ENCODE measurements at places on chromosomes 6 and 20.

DNA sequence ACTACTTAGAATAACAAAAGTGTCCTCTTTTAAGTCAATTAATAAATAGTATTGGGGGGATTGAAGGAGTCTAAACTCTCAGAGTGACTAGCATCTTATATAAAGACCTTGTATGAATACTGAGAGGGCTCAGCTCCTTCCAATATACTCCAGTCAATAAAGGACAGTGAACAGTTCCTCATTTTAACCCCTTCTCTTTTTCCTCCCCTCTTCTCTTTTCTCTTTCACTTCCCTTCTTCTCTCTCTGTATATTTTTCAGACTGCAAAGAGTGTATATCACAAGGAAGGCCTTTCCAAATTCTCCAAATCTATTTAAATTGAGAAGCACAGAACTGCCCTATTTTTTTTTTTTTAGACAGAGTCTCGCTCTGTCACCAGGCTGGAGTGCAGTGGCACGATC, 99.5 kb downstream of the CD164 start:
- no peak for DNase-seq

GRCh38 chr6:56962441-56962840, 7.5 kb downstream of the BEND6 start:
- DNase-seq = no peak

DNA sequence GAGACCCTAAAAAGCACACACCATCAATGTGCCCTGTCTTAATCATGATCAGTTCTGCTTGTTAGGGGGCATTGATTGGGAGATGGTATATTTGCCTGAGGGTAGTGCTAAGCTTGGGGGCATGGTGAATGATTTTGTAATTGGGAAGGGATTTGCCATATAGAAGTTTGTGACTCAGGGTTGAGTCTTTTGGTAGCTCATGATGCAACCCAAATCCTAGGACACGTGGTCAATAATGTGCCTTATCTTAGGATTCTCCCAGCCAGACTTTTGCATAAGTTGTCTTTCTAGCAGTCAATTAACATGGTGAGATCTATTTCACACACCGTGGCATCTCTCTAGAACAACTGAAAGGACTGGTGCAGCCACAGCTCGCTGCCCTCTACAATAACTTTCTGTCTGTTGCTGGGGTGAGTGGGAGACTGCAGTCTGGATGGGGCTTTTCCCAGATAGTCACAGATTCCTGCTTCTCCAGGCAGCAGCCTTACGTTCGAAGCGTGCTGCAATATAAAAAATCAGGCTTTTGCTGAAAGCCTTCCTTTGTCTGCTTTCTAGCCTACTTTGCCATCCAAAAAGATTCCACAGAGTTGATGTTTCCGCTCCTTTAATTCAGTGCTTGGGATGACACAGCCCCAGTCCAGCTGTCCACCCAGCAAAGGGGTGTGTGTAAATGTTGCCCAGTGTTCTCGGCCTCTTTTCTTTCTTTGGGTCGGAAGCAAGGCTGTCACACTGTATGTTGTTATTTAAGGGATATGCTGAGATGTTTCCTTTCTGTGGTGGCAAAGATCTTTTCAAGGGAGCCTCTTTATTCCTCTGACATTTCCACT, 58.9 kb downstream of the ID4 start:
- no peak for DNase-seq

- DNase-seq = no peak
Observed at GRCh38 chr6:54698974-54699373, 147.6 kb upstream of the FAM83B start.

DNA sequence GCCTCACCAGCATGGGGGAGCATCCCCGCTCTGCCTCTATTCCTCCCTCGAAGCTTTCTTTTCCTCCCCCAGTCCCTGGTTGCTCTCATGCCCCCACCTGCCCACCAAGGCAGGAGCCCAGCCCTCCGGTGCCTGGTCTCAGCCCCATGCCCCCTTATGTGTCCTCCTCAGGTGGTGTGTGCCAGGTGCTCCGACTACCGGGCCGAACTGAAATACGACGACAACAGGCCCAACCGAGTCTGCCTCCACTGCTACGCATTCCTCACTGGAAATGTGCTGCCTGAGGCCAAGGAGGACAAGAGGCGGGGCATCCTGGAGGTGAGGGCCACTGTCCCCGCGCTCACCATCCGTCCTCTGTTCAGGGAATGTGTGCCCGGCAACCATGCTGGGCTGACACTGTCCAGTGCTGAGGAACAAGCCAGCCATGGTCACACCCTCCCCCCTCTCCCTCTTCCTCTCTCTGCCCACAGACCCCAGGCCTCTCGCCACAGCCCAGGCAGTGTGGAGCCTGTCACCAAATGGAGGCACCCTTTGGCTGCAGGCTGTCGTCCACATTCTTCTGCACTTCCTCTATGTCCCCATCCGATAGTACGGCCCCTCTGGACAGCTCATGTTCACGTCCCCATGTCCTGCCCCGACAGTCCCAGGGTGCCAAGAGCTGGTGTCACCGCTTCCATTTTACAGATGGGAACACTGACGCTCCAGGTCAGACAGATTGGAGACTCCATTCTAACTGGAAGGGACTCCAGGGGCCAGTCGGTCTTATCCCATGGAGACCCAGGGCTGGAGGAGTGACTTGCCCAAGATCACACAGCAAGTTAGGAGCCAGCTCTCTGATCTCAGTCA, 20.4 kb downstream of the FGD2 start:
- no peak for DNase-seq

GRCh38 chr20:23867152-23867776, 12.3 kb downstream of the CST5 start:
- no peak for DNase-seq

- no peak for DNase-seq
Observed at GRCh38 chr20:57342829-57343228, 8.2 kb upstream of the RAE1 start.

DNA sequence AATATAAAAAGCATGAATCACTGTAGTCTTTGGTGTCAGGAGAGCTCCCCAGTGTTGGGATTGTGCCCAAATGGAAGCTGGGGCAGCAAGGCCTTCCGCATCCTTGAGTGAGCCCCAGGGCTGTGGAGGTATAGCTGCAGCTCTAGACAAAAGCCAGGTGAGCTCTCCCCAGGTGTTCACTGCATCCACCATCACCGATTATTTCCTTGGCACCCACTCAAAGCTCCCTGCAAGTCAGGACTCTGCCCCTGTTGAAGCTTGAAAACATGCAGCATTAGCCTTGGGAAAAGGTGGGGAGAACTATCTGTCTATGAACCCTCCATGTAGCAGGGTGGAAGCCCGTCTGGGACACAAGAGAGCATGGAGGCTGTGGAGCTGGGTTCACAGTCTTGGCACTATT, 228.8 kb downstream of the BMP7 start:
- no peak for DNase-seq

DNA sequence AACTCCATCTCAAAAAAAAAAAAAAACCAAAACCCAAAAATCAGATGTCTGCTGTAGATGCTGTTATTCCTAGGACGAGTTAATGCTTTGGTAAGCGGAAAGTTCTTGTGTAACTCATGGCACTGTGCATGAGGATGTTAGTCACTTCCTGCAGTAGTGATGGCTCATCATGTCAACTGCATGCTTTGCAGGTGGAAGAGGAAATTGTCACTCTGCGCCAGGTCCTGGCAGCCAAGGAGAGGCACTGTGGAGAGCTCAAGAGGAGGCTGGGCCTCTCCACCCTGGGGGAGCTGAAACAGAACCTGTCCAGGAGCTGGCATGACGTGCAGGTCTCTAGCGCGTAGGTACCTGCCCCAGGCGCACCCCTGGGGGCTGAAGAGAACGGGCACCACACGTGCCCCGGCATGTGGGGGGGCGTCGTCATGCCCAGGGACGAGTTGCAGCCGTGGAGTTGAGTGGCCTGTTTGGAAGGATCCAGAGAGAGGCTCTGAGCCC, 8.5 kb downstream of the TPD52L2 start:
- no peak for DNase-seq

GRCh38 chr20:2657241-2657640, 4.8 kb downstream of the NOP56 start:
- no peak for DNase-seq

All from HepG2 (cell line).